MCF 10A (cell line): ENCODE measurements at places on chromosomes 4 and X. TPM values are rescaled to one million over a fixed set of nuclear protein-coding genes. Genes with fewer than 3 reads are reported as not detected.
A peak's percentile ranks its signal among the peaks of the same experiment; 100 is the strongest.

- no peaks in the 10 kb centered on the region for H3K27me3 ChIP-seq
- no peaks in the 10 kb centered on the region for H3K4me1 ChIP-seq
- no peak overlapping the region for H3K4me3 ChIP-seq
- DNase-seq = peak; percentile 84
- peaks cover 26% of the 10 kb centered on the region for H3K36me3 ChIP-seq
Observed at GRCh38 chr4:106287353-106287969, 28.5 kb downstream of the TBCK start.

DNA sequence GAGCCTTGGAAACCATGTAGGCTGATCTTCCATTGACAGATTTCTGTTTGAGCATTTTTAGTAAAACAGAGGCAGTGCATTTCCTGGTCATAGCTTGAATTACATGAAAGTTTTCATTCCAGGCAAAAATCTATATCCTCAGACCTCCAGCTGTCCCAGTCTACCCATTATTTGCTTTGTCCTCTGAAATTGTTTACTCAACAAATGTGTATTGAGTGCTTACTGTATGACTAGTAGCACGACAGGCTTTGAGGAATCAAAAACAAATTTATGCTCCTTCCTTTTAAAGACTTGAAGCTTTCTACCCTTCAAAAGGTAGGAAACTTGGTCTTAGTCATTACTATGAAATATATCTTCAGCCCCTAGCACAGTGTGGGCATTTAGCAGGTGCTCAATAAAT, 307.9 kb upstream of the IGFBP7 start:
- no peak overlapping the region for H3K4me3 ChIP-seq
- peaks cover 3% of the 10 kb centered on the region for H3K4me1 ChIP-seq
- H3K27ac ChIP-seq = no peak overlapping the region
- no peaks in the 10 kb centered on the region for H3K36me3 ChIP-seq

- no peaks in the 10 kb centered on the region for H3K27me3 ChIP-seq
- H3K27ac ChIP-seq = no peak overlapping the region
- DNase-seq = no peak
Observed at GRCh38 chr4:98802770-98803198, 126.1 kb downstream of the EIF4E start.

SEPSECS gene
- total RNA-seq = 9.4 and 9.7 TPM in 2 replicates

DNAAF6 gene
- total RNA-seq = not detected in 2 replicates

UGT2B11 gene
- not detected in 2 replicates for total RNA-seq

RIBC1 gene
- total RNA-seq = 0.82 and 1.0 TPM in 2 replicates
